ENCODE measurements at places on chromosomes 5 and 9. TPM values are rescaled to one million over a fixed set of nuclear protein-coding genes. Genes with fewer than 3 reads are reported as not detected.

DNA sequence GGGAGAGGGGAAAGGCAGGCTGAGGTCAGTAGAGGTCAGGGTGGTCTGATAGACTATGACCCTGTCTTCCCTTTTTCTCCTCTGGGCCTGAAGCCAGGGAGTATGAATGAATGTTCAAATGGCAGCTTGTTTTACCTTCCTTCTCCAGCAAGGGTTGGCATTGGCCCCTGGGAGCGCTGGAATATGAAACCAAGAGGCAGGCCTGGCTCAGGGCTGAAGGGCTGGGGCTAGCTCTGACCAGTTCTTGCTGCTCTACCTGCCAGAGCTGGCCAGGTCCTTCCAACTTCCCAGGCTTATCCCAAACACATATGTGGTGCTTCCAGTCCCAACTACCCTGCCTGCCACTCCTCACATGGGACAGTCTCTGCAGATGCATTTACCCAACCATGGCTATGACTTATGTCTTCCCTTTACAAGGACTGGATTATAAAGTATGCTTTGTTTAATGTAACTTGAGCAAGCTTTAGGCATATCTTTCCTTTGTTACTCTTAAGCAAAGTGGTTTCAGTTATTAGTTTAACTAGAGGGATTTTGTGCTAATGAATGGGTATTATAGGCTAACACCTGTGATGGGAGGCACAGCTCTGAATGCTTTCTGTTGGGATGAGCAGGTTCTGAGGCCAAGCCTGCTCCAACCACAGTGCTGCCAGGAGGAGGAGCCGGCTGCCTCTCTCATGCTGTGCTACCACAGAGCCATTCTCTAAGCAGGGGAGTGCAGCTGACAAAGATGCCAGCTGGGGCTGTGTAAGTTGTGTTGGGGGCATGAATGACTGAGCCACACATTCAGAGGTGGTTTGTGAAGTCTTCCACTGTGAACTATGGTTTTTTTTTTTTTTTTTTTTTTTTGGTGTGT, 6.1 kb downstream of the CCNI2 start:
- DNase-seq: no peak

The FOXD4L5 gene
- not detected for total RNA-seq

DNA sequence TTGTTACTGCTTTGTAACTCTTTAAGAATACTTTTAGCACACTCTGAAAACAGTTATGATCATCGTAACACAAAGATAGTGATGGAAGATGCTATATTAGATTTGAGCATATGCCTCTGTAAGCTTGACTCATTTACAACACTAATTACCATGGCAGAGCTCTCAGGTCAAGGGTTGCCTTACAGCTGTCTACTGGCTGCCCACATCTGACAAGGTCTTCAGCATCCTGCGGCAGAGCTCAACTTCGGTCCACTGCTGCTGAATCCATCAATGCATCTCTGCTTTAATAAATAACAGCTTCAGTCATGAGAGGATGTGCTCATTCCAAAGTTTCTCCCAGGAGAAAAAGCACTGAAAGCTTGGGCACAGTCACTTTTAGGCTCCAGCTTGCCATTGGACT, 449.4 kb downstream of the RASEF start:
- DNase-seq: no peak

The GMCL2 gene
- total RNA-seq: not detected

The STPG3 gene
- not detected for total RNA-seq

The CBY3 gene
- 1.2 TPM for total RNA-seq

DNA sequence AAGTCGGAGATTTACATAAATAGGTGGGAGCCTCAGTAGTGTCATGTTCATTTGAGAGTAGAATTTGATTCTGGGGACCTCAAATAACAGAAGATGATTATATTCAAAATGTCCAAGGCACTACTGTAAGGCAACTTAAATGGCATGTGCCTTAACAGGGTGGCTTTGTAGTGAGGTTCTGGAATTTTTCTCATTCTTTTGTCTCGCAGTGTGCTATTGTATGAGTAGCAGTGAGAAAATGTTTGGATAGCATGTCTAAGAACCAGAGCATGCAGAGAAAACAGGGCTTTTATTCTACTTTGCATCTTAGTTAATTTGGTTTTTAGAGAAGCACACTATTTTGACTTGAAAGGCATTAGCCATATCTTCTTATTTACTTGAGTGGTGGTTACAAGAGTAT, 25.0 kb downstream of the MAST4 start:
- no peak for DNase-seq

GRCh38 chr9:18722882-18723281, 248.9 kb downstream of the ADAMTSL1 start:
- no peak for DNase-seq

DNA sequence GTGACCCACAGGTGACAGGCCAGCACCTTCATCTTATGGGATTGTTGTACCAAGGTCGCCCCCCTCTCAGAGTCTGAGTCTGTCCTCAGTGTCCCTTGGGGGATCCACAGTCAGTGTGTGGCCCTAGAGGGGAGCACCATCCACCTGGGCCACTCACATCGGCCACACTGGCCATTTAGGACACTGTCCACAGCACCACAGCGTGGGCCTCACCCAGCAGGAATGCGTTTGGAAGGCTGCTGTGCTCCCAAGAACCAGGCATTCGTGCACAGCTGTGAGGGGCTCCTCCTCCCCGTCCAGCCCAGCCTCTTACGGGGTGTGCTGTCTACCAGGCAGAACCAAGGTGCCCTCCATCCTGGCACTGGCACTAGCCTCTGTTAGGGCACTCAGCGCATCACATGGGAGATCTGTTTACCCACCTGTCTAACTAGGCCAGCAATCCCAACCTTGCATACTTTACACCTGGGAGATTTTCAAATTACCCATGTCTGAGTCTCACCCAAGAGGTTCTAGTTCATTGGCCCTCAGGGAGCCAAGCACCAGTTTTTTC, 24.5 kb upstream of the UBE2QL1 start:
- no peak for DNase-seq

DNA sequence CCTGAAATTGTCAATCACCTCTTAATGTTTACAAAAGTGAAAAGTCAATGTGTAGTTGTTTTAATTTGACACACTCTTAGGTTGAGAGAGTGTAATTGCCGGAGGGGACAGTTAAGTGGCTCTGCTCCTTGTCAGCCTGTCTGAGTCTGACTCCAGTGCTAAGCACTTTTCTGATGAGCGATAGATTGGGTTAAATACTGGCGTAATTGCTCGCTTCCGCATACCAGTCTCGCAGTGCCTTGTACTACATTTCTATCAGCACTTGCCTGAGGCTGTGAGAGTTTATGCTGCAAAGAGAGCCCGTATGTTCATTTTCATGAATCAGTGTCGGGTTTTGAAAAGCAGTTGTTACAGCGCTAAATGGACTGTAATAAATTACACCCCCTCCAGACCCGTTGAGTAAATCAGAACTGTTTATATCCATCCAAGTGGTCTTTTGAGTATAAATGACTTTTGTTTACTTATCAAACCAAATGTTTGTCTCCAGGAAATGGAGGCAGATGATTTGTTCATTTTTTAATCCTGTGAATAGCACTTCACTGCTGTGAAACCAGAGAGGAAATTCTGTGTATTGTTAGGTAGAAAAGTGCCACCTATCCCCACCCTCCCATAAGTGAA, 41.0 kb upstream of the DMRT3 start:
- no peak for DNase-seq

DNA sequence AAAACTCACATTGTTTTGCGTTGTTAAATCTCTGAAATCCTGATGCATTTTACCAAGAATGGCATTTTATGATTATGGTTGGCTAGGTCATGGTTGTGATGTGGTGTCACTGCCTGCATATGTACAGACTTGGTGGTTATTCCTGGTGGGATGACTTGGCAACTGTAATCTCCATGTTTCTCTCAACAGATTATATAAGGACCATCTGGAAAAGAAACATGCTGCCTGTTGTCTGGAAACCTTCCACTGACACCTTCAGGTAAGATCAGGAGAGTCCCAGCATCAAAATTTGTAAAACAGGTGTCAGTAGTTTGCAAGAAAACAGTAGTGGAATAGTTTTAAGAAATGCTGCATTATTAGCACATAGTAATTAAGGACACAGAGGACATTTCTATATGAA, 3.0 kb upstream of the ACER2 start:
- no peak for DNase-seq

DNA sequence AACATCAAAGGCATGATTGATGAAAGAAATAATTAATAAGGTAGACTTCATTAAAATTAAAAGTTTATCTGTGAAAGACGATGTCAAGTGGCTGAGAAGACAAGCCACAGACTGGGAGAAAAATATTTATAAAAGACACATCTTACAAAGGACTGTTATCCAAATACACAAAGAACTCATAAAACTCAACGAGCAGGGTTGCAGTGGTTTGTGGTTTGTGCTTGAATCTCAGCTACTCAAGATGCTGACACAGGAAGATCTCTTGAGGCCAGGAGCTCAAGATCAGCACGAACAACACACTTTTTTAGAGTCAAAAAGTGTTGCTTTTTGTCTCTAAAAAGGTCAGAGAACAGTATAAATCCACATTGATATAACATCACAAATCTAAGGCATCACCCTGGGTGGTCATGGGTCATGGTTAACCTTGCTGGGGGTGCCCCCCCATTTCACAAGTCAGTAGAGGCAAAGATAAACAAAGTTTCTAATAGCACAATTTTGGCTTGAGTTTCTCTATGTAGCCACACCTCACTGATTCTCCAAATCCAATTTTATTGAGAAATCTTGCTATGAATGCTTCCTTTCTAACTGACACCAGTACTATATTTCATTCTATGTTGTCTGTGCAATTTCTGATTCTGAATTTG, 342.9 kb upstream of the RPS23 start:
- DNase-seq: peak; percentile 16

DNA sequence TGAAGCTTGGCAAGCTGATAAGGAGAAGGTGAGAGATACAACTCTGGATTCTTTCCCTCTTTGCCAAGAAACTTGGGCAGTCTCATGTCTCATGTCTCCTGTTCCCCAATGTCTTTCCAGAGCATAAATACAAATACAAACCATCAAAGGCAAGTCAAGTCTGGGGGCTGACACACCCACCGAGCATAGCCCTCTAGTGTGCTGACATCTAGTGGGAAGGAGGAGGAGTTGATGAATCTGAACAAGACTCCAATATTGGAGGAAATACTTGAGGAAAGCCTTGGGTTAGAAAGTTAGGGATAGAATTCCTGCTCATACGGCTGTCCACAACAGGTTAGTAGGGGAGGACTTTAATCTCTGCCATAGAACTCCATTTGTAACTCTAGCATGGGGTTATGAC, 8.6 kb downstream of the MLANA start:
- no peak for DNase-seq

- peak; percentile 35 for DNase-seq
Measured at GRCh38 chr5:81751836-81752643, 1.1 kb upstream of the SSBP2 start.

The IFNB1 gene
- not detected for total RNA-seq

The PTGS1 gene
- total RNA-seq: 7.3 TPM

DNA sequence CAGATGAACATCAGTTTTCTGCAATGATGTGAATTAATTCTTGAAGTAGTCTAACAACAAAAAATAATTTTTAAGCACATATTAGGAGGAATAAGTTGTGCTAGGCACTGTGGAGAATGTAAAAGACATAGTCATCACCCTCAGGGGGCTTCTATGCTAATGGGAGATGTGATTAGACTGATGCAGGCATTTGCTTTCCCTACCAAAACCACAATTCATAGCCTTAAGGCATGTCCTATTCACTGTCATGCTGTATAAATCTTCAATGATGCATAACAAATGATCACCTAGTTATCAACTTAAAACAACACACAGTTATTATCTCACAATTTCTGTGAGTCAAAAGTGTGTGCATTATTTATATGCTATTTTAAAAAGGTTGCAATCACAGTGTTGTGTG, 422.6 kb downstream of the MAN2A1 start:
- DNase-seq: no peak

- no peak for DNase-seq
Measured at GRCh38 chr5:172827841-172828240, 6.2 kb upstream of the ERGIC1 start.

The PAPPA gene
- 8.1 TPM for total RNA-seq

- no peak for DNase-seq
Measured at GRCh38 chr9:32251539-32251938, 132.9 kb upstream of the ACO1 start.

The GARNL3 gene
- total RNA-seq: 59.7 TPM

- peak; percentile 75 for DNase-seq
Measured at GRCh38 chr9:87713278-87713987, 12.5 kb upstream of the CTSL start.

DNA sequence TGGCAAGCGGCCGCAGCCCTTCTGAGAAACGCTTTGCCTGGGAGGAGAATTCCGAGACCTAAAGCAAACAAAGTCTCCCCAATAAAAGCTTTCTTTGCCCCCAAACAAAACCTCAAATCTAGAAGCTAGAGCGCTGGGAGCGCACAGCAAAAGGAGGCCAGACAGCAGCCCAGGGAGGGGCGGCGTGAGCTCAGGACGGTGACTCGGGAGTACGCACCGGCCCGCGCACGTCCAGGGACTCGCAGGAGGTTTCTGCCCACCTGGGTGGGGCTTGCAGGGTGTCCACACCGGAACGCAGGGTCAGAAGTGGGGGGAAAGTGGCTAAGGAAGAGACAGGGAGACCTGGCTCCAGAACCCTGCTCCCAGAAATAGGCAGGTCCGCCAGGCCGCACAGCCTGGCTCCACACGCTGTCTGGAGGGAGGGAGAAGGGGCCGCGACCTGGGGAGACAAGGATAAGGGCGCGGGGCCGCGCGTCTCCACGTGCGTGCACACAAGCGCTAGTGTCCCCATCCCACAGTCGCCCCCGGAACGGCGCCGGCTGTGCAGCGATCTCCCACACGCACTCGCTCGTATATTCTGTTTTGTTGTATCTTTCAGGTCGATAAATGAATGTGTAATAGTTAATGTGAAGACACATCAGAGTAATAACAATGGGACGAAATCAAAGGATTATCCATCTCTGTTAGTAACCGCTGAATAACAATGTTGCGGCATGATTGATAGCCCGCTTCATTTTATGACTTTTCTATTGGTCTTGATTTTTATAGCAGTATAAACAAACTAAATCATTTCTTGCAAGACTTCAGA, 2.3 kb upstream of the OTP start:
- DNase-seq: no peak

The PTGDS gene
- total RNA-seq: 1,059 TPM

GRCh38 chr9:88781628-88782391, 209.5 kb upstream of the S1PR3 start:
- DNase-seq: no peak

The FBP1 gene
- total RNA-seq: 4.8 TPM

The KLHL3 gene
- 22.5 TPM for total RNA-seq

- DNase-seq: no peak
Measured at GRCh38 chr9:4572184-4572826, 82.0 kb downstream of the SLC1A1 start.

GRCh38 chr9:101421653-101422065, 13.9 kb downstream of the ALDOB start:
- no peak for DNase-seq

GRCh38 chr9:92671323-92671722, 1.4 kb upstream of the IPPK start:
- no peak for DNase-seq

Measured in tibial nerve (tissue), 4 donors.